Mesendoderm (in vitro differentiated cells): ENCODE measurements at places on chromosomes 3 and 15.

DNA sequence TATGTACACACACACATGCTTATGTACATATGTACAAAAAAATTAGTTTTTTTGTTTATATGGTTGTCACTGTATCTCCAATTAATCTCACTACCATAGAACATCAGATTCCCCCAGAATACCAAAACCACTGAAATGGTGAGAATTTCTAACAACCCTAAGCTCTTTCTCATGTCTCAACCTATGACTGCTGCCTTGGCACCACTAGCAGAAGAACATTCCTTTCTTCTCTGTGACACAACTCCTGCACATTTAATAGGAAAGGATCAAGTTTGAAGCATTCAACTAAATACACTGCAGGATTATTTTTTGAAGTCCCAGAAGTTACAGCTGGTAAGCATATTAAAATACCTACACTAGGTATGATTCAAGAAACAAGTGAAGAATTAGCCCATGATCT lies 109.6 kb downstream of the FAM174B start:
- DNase-seq = no peak

DNA sequence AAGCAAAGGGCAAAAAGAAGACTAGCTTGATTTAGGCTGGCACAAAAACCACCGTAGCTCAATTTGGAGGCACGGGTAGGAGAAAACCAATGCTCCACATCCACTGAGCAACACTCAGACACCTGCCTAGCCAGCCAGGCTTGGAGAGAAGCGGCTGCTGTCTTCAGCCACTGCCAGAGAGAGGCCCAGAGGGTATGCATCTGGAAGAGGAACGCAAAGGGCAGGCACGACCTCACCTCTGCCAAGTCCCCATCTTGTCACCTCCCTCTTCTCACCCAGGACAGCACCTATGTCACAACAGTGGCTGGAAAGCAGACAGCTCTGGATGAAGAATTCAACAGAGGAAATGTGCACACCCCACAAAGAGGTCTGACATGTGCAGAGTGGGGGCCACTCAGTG lies 93.5 kb downstream of the ADAMTS17 start:
- no peak for DNase-seq

DNA sequence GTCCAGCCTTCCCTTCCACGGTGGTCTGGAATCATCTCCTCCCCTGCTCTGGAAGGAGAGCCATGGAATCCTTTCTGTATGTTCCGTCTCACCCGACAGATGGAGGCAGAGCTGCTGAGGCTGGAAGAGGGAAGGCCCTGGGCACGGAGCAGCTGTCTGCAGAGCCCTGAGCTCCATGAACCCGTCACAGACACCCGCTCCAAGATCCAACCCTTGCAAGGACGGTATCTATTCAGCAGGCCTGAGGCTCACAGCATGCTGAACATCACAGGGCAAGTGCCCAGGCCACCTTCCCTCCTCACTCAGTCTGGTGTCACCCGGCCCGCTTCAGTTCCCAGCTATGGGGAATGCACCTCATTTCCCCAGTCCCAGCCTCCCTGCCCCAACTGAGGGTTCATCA lies 103.9 kb downstream of the LRIG1 start:
- DNase-seq = no peak

GRCh38 chr15:52224211-52224610 lies 33.0 kb upstream of the GNB5 start:
- DNase-seq = no peak

DNA sequence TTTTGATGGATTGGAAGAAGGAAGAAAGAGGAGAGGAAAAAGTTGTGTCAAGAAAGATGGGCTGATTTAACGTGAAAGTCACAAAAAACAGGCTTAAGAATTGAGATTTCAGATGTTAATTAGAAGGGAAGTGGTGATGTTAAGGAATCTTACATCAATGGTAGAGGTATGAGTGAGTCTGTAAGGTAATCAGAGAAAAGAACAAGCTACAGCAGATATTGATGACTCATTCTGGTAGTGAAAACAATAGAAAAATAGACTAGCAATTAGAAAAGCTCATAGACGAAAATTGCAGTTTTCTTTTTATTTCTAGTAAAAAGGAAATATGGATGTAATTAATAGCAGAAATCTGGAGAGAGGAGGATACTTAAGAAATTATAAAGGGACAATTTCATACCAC lies 559.6 kb downstream of the MCTP2 start:
- DNase-seq = no peak

DNA sequence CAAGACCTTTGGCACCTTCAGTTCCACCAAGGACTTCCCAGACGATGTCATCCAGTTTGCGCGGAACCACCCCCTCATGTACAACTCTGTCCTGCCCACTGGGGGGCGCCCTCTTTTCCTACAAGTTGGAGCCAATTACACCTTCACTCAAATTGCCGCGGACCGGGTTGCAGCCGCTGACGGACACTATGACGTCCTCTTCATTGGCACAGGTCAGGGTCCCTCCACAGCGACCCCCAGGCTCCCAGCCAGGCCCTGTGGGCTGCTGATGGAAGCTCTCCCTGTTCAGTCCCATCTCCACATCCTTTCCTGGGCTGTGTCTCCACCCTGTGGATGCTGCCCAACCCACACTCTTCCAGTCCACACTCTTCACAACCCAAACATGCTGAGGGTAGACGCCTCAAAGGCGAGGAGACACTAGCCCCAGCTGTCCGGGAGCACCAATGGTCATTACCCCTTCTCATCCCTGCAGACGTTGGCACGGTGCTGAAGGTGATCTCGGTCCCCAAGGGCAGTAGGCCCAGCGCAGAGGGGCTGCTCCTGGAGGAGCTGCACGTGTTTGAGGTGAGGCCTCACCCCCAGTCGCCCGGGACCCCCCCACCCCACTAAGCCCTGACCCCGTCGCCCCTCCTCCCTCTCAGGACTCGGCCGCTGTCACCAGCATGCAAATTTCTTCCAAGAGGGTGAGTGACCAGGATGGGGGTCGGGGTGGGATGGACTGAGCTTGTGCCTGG lies 4.3 kb upstream of the LSMEM2 start:
- peak; percentile 90 for DNase-seq

DNA sequence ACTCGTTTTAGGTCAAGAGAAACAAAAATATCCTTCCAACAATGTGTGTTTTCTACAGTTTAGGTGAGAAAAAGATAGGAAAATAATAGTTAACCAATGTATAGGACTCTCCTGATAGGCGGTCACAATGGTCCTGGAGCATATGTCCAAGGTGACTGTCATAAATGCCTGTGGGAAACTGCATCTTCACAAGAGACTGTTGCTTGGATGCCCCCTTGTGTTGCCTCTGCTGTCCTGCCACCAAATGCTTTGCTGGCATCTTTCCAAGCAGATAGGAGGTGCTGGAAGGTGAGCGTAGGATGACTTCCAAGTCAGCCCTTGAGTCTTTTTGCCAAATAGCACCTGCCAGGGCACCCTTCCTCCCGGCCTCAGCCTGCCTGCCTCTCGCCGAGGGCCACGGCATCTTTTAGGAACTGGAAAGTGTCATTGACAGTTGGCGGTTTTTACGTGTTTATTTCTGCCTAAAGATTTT lies 24.1 kb upstream of the SACM1L start:
- peak; percentile 81 for DNase-seq

DNA sequence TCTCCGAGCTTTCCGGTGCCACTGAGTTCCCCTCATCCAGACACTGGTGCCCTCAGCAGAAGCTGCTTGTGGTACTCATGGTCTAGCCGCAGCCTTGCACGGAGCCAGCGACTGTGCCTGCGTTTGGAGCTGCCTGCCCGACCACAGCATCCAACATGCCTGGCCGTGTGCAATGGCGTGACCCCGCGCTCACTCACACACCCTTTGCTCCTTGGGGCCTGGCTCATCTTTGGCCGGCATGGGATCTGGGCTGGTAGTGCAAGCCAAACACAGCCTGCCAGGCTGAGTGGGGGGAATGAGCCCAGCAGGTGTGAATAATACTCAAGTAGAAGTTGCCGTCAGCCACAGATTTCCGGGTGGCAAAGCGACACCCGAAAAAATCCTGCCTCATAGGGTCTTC lies 1178.7 kb upstream of the GBE1 start:
- DNase-seq = no peak

GRCh38 chr3:187919544-187919943 lies 174.3 kb upstream of the BCL6 start:
- DNase-seq = no peak

GRCh38 chr3:52431459-52432223 lies 13.3 kb downstream of the SEMA3G start:
- DNase-seq = no peak

- DNase-seq = no peak
Observed at GRCh38 chr3:149280671-149281349, 52.6 kb downstream of the TM4SF18 start.

GRCh38 chr3:36282766-36283165 lies 97.5 kb upstream of the STAC start:
- DNase-seq = no peak

DNA sequence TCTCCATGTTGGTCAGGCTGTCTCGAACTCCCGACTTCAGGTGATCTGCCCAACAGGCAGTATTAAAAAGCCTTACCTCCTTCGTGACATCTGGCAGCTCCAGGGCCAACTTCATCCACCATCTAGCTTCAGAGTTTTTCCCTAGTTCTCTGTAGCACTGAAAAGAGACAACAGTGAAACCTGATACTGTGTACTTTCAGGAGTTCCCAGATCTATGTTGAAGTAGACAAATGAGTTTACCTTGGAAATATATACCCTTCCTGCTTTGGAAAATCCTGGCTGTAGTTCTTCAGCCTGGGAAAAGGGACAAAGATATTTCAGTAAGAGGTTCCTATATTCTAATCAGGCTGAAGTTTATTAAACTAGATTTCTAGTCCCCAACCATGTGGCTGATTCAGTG lies 18.0 kb downstream of the RMDN3 start:
- DNase-seq = no peak

DNA sequence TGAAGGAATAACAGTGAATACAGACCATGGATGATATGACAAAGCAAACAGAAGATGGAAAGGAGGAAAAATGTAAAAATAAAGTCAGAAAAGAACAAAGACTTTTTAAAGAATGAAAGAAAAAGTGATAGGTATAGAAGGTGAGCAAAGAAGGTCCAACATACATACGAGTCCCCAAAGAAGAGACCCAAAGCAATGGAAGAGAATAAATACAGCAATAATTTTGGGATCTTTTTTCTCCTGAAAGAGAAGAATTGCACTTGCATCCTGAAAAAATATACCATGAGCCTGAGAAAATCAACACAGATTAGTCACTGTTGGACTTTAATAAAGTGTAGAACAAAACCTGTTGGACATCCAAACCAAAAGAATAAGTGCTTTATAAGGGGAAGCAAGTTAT lies 85.3 kb upstream of the SLC6A1 start:
- DNase-seq = peak; percentile 4

DNA sequence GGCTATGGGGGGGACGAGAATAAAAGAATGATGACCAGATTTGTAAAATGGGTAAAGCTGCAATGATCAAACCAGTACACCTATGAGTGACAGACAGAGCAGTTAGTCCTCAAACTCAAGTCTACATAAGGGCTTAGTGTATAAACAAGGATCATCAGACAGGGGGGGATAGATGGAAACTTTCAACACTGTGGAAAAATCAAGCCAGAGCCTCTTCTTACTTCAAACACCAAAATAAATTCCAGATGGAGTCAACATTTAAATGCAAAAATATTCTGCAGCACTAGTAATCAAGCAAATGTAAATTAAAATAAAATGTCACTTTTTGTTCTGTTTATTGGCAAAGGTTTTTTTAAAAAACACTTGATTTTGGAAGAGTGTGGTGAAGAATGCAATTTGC lies 205.9 kb upstream of the RGMA start:
- DNase-seq = no peak

- no peak for DNase-seq
Observed at GRCh38 chr3:52401551-52401950, 43.4 kb downstream of the SEMA3G start.

GRCh38 chr3:125262161-125262560 lies 49.6 kb upstream of the SLC12A8 start:
- no peak for DNase-seq

DNA sequence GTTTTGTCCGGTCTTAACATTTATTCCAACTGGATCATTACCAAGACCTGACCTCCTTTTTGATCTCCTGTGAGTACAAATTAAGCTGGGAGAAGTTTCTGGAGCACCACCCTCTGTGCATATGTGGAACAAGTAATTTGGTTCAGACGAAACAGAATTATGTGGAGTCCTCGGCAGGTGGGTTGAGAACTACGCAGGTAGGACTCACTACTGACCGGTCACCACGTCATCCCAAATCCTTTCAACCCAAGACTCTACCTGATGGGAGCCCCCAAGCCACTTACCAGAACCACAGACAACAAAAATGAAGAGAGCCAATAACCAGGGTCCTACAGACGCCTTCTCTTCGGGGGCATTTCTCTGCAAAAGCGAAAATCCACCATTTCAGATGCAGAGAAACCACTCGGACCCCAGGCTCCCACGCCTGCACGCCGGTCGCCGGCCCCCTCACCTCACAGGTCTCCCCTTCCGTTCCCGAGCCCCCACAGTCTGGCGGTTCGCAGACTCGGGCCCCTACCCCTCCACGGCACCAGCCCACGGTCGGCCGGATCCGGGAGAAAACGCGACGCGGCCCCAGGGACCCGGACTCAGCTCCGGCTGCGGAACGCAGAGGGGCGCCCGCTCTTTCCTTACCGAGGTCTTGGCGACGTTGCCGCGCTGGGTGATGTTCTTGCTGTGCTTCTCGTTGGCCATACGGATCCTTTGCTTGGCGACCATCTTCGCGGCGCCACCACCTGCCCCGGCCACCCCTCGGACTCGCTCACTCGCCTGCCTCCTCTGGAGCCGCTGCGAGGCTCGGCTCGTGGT lies 674 bp downstream of the SERP1 start:
- peak; percentile 42 for DNase-seq

- no peak for DNase-seq
Observed at GRCh38 chr3:59531066-59531745, 481.4 kb upstream of the CFAP20DC start.

DNA sequence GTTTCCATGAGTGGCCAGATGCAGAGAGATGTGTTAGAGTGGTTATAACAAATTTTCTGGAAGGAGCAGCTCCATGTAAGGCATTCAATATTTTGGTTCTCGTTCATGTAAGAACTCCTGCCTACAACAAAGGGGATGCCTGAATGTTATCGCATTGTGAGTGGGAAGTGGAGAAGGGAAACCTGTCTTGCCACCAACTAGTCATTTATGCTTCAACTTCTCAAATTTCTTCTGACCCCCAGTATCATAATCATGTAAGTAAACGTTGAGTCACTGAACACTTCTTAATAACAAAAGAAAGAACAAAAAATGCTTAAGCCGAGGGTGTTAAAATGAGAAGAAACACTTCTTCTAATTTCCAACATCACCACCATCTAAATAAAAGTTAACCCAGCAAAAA lies 62.0 kb upstream of the MRPL3 start:
- DNase-seq = no peak

DNA sequence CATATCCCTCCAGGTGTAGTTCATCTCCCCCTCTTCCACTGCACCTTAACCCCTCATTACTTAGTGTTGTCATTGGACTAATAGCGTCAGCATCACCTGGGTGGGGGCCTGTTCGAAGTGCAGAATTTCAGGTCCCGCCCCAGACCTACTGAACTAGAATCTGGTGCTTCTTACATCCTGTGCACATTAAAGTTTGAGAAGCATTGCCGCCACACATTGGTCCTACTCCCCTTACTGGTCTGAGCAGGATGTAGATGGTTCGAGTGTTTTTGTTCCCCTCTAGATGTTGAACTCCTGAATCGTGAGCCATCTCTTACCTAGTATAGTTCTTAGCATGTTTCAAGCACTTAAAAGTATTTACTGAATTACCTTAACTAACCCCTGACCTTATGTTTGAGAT lies 13.2 kb downstream of the KLHL18 start:
- no peak for DNase-seq
